ENCODE measurements at places on chromosomes 3 and 15.
A peak's percentile ranks its signal among the peaks of the same experiment; 100 is the strongest.

- DNase-seq: no peak
Measured at GRCh38 chr3:36890261-36890660, 54.6 kb downstream of the TRANK1 start.

- no peak for DNase-seq
Measured at GRCh38 chr3:123459862-123460261, 11.0 kb upstream of the ADCY5 start.

DNA sequence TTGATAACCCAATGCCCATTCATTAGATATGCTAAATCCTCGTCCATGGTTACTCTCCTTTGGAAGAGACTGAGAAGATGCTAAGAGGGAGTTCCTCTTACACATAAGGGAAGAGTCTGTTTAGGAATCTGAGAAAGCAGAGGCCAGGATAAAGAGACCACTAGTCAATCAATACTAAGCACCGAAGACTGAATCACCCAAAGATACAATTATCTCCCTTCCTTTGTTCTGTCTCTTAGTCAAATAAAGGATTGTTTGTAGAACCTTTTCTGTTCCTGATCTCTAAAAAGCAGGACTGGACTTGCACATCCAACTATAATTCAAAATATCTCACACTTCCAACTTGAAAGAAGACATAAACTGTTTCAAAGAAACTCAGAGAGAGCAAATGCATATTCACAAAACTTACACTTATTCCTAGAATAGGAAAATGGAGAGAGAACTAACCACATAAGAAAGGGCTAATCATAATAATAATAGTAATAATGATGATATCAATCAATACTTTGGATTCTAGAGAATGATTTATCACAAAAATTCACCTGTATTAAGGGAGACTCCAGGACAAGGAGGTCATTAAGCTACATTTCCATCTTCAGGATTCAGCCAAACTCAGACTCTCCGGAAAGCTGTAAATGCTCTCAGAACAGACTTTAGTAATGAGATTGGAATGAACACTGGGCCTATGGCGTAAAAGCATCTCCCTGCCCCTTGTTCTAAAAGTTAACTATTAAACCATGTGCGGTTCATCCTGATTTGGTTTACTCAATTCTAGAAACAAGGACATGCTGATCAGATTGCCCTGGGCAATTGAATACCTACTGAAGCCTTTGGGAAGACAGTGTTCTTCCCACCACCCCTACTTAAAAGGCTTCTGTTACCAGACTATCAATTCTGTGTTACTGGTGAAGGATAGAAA is 401.5 kb downstream of the ZBTB20 start:
- DNase-seq: peak; percentile 27

DNA sequence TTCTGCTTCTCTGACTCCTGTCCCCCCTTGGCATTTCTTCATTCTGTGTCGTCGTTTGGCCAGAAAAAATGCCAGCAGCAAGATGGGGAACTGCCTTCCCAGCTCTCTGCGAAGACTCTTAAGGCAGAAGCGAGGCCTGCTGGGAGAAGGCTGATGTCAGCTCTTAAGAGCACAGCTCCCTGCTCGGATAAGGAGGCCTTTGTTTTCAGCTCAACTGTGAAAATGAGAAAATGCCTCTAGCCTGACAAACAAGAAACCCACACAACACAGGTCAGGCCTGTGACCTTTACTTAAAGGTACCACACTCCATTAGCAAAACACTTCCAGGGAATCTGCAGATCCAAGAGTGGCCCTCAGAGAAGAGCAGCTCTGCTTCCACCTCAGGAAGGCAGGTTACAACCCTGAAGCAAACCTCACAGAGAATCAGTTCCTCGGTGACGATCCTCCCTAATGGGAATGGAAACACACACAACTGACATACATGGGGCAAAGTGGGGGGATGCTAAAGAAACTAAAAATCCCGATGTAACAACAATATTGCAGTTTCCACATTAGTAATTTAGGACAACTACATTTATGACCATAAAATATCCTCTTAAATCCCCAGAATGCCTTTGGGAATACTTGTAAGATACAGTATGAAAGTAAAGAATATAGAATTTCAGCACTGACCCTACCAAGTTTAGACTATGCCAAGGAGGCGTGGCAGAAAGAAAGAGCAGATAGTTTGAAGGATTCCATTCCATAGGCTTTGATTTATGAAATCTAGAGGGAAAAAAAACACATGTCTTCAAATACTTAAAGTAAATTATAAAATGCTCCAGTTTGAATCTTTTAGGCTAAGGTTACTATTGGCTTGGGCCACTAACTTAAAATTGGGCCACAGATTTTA is 52.1 kb downstream of the VGLL4 start:
- DNase-seq: no peak

GRCh38 chr15:42363942-42364341 is 4.6 kb downstream of the CAPN3 start:
- no peak for DNase-seq

DNA sequence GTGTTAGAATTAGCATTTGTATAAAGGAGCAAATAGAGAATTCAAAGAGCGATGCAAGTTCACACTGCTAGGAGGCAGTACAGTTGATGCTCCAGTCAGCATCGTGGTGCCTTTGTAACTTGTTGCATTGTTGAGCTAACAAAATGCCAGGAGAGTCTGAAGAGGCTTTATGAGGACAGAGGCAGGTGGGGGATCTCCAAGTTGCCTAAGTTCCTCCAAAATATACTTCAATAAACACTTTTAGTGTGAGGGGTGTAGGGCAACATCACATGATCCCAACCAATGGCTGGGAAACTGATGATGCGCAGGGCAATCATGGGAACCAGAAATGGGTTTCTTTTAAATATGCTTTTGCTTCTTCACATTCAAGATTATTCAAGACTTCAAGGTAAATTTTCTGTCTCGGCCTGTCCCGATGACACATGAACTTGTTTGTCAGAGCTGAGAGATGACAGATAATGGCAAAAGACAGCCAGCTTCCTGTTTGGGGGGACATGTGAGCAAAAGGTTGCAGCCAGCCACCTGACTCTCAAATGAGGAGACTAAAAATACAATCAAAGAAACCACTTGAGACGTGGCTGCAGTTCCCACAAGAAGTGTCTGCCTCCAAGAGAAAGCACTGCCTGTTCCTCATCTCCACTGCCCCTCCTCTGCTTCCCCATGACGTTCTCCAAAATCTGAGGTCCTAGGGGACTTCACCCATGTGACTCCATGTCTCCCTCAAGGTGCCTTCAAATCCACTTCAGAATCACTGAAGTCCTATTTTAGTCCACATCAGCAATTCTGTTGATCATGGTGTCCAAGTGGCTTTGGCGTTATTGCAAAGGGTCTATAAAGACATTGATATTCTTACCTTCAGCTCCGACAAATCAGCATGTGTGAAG is 39.3 kb downstream of the KLHL6 start:
- DNase-seq: no peak

GRCh38 chr3:159910991-159911663 is 77.5 kb upstream of the IL12A start:
- DNase-seq: no peak

DNA sequence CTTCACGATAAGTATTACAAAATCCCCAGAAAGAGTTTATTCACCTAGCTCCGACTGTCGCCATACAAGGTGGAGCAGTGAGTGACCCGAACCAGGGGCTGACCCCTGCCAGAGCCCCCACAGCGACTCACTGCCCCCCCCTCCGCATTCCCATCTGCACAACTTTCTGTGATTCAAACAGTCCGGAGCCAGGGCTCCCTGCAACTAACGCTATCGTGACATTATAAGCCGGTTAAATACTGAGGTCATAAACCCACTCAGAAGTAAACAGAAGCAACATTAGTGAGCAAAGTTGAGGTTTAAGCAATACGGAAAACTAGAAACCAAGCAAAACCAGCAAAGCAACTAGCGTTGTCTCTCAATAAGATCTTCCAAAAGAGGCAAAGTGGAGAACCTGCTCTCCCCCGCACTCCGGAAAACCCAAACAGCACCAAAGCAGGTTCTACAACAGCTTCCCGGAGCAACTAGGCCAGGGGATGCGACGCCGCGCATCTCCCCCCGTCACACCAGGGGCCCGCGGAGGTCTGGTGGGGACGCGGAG is 642 bp downstream of the SCAP start:
- DNase-seq: peak; percentile 3

DNA sequence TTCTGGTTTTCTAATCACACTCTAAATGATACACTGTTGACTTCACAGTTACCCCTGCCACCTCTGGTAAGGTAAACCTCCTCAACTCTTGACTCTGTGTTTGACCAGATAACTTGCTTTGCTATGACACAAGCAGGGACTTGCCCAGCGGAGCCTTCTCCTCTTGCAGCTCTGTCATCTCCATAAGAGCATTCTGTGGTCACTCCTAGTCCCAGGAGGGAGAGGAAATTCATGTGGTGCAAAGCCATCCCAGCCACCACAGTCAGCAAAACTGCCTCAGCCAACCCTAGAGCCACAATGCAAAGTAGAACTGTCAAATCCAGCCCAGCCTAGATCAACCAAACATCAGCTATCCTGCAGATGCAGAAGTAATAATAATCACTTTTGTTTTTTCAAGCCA is 144.7 kb upstream of the GADL1 start:
- no peak for DNase-seq

DNA sequence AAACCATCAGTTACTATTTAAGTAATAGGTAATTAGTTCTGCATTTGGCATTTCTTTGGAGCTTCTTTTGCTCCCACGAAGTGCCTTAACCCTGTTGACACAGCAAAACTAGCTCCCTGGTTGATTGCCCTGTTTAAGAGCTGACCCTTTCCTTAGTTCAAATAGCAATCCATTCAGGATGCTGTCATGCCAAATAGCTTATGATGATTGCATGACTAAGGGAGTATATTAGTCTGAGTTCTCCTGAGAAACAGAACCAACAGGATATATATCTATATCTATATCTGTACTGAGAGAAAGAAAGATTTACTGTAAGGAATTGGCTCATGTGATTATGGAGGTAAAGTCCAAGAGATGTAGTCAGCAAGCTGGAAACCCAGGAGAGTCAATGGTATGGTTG is 50.3 kb upstream of the SPRED1 start:
- no peak for DNase-seq
